ENCODE measurements at places on chromosomes 3 and 15.

DNA sequence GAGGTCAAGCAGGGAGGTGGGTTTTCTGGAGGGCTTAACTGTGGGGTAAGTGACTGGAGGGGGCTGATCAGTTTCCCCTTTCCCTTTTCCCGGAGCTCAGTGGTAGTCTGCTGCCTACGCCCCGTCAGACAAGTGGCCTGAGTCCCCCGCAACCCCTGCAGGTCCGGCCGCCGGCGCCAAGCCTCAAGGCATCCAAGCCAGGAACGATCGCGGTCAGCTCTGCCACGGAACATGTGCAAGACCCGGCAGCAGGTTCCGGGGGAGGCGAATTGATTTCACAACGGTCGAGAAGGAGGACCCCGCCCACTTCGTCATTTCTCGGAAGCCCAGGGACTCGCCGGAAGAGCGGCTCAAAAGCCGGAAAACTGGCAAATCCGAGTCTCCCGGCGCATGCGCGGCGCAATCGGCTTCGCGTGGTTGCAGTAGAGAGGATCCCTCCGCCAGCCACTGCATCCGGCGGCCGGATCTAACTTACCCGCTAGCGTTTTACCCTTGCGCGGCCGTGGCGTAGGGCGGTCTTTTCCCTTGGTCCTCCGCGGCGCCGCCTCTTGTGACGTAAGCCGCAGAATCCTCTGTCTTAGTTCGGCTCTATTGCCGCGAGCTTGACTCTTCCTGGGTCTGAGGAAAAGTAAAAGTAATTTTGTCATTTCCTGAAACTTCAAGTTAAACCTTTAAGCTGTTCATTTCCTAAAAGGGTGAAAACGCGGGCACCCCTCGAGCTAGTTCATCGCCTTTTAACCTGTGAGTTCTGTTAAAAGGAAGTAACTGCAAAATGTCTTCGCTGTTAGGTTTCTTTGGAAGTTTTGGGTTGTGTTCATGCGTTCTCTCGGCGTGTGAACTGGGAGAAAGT, 14.9 kb upstream of the CCNL1 start:
- peak; percentile 100 for DNase-seq

GRCh38 chr15:39807791-39808190, 25.1 kb upstream of the FSIP1 start:
- no peak for DNase-seq

- no peak for DNase-seq
These were observed 115.1 kb downstream of the SPATA16 start for GRCh38 chr3:173025941-173026340.

GRCh38 chr3:192413461-192413860, 313.9 kb downstream of the FGF12 start:
- no peak for DNase-seq

DNA sequence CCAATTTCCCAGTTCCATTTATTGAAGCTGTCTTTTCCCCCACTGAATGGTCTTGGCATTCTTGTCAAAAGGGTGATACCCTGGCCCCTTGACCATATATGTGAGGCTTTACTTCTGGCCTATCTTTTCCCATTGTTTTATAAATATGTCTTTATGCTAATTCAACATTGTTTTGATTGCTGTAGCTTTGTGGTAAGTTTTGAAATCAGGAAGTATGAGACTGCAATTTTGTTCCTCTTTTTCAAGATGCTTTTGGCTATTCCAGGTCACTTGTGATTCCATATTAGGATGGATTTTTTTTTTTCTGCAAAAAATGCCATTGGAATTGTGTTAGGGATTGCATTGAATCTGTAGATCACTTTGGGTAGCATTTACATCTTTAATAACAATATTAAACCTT, 141.2 kb upstream of the MANF start:
- no peak for DNase-seq

DNA sequence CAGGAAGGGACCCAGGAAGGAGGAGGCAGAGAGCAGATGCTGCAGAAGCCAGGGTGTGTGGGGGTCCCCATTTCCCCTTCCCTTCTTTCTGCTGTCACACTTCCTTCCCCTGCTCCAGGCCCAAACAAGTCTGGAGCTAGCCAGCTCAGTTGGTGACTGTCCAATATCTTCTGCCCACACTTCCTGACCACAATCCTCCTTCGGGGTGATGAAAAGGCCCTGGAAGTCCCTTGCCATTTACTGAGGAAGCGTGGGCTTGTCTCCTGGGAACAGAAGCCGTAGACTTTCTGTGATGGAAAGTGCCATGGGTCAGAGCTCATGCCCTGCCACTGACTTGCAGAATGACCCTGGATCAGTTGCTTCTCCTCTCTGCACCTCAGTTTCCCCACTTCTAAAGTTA, 39.0 kb downstream of the ANAPC13 start:
- peak; percentile 53 for DNase-seq

DNA sequence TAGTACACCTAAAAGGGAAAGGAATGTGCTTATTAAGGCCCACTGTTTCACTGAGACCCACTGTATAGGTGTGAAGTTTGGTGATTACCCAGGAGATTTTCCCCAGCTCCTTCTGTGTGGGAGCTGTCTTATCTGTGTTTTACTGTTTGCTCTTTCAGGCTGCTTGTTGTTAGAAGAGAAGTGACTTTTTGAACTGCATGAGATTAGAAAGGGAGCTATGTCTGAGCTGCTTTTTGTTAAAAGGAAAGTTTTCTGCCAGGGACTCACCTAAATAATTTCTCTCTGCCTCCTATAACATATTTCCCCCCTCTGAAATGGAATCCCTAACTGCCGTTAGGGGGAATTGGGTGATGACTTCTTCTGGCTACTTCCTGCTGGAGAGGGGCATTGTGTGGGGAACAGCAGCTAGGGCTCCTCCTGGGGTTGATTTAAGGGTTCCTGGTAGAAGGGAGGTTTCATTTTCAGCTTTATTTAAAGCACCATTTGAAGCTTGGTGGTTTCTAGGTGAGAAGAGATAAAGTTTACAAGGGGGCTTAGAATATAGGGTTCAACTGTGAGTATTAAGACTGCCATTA, 77.1 kb upstream of the ATP11B start:
- DNase-seq = no peak

DNA sequence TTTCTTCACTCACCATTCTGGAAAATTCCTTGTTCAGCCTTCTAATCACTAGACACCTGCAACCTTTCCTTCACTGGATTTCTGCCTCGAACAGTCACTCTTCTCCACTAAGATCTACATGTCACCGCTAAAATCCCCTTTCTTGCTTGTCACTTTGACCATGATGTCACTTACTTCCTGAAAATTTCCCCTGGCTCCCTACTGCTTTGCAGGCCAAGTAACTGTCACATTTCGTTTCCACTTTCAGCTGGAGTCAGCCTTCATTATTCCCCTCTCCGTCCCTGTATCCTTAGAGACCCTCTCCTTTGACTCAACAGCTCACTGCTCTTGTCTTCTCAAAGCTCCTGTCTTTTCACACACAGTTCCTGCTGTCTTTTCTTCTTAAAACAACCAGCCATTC, 15.9 kb downstream of the CHL1 start:
- no peak for DNase-seq
